ENCODE measurements at places on chromosomes 4 and X.

DNA sequence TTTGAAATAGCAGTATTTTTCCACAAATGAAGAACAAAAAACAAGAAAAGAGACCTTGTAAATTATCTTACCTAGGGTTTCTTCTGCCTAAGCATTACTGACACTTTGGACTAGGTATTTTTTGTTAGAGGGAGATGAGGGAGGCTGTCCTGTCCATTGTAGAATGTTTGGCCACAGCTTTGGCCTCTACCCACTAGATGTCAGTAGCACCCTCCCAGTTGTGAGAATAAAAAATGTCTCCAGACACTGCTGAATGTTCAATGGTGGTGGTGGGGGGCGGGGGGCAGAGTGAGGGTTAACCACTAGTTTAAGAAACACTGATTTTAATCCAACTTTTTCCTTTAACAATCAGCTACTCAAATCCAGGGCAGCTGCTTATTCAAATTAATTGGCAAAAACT is 25.8 kb downstream of the OTUD4 start:
- DNase-seq = no peak

GRCh38 chr4:74109870-74110605 is 11.0 kb upstream of the CXCL2 start:
- no peak for DNase-seq

DNA sequence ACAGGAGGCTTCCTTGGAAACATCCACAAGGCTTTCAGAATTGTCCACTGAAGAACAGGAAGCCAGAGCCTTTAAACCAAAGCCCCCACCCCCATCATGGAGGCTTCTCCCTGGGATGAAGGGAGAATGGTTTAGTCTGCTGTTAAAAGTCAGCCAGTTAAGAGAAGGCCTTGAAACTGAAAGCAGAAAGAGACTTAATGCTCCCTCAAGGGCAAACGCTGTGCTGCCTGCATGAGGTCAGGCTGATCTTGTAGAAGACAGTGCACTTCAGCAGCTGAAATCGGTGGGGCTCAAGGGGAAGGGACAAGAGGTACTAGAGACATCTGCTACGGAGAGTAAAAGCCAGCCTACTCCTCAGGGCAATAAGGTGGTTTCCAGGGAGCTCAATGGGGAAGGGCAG is 69.0 kb downstream of the HPRT1 start:
- no peak for DNase-seq

DNA sequence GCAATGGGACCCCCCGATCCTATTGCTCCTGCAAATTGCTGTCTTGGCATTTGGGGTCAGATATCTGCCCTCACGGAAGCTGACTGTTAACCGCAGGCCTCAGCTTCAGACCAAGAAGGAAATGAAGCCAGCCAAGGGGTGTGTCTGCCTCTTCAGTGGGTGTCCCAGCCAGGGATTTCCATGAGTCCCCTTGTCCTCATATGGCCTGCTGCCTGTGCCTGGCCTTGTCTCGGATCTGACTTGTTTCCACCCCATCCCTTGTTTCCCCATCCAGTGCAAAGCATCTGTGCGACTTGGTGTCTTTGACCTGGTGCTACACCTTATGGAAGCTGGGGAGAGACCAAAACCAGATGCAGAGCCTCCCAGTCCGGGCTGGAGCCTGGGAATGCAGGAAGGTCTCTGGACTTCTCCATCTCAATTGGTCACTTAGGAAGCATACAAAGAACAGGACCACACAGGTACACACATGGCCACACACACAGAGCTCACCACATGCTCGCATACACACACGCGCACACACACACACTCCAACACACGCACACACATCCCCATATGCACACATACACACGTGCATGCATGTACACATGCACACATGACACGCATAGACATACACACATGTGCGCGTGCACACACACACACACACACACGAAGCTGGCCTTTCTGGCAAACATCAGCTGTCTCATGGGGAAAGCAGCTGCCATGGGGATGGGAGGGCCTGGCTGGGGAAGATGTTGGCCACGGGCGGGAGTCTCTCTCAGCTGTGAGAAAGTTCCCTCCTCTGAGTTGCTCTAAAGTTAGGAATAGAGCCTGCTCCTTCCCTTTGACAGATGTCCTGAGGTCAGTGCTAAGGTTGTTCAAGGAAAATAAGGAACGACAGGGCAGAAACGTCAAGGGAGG is 65.5 kb downstream of the CRMP1 start:
- no peak for DNase-seq

GRCh38 chrX:100747703-100748102 is 15.8 kb upstream of the SYTL4 start:
- DNase-seq = no peak

DNA sequence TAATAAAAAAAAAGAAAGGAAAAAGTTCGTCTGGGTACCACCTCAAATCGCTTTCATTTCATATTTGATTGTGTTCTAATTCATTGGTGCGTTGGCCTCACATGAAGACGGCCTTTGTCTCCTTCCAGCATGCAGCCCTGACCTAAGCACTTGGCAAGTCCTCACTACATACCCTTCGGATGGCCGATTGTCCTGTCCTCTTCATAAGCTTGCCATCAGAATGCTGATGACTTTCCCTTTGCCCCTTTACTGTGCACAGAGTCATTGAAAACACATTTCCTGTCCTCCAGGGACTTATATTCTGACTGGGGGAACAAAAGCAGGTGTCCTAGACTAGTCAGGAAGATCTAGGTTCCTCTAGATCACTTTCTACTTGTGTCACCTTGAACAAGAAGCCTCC is 43.0 kb downstream of the RTL5 start:
- no peak for DNase-seq

DNA sequence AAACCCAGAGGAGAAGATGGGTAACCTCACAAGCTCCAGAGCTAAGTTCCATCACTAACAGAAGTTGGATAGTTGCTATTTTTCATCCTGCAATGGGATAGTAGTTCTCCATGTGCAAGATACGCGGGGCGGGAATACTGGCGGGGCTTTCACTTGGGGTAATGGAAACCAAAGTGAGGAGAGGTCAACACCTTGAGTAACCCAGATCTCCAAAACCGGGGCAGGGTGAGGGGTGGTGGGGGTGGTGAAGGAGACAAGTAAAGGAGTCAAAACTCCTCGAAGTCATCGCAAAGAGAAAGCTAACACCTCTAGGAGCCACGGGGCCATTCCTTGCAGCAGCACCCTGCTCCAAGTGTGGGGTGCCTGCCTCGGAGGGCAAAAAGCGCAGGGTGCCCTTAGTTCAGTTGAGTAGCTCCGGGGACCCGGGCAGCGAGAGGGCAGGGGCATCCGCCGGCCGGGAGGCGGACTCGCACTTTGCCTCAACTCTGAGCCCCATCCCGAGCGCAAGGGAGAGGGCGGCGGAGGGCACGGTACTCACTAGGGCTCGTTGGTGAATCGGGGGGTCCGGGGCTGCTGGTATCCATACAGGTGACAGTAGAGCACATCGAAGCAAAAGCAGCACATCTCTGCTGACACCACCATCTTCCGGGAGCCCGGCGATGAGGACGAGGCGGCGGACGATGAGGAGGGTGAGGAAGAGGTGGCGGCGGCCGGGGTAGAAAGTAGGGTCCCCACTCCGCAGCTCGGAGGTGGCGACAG is 645 bp downstream of the AMMECR1 start:
- no peak for DNase-seq

GRCh38 chr4:122548452-122548851 is 72.4 kb downstream of the IL21 start:
- no peak for DNase-seq

GRCh38 chrX:143634309-143634662 is 1.6 kb downstream of the SLITRK4 start:
- no peak for DNase-seq

DNA sequence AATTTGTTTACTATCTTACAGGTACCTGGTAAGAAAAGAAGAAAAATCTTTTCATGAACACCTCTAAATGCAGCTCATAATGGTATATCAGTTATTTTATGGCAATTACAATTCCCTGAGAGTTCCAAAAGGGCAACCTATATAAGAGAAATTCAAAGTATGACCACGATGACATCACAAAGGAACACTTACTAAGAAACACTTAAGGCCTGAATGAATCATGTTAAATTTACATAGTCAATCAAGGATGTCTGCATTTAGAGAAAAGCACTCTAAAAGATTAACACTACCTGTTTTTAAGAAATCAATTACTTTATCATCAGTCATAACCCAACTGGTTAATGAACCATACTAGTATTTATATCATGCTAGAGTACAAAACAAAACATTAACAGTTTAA is 63.9 kb downstream of the LCORL start:
- no peak for DNase-seq

DNA sequence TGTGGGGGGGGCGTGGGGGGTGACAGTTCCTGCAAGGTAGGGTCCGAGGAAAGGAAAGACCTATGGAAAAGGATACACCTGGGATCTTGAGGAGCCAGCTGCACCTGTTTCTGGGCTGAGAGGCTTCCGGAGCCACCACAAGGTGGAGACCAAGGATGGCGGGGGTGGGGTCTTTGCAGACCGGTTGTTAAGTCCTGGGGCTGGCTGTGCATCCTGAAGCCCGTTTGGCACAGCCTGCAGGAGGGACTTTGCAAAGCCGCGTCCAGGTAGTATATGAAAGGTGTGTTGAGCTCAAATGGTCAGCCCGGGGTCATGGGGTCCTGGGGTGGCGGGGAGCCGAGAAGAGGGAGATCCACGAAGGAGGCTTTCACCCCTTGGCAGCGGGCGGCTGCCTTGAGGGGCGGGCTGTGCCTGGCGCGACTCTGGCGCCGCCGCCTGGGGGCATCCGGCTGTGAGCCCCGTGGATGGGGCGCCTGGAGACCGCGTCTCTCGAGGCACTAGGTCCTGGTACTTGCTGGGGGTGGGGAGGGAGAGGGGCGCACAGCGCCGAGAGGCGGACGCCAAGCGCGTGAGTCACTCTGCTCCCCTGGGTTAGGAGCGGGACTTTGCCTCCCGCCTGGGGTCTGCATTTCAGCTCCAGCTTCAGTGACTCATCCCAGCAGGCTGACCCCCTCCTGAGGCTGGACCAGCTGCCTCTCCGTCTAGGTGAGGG is 58.2 kb upstream of the DYNLT3 start:
- DNase-seq = no peak

- DNase-seq = peak; percentile 9
Measured at GRCh38 chr4:152079543-152080293, 318.9 kb upstream of the GATB start.

GRCh38 chr4:144788469-144788868 is 142.5 kb downstream of the HHIP start:
- DNase-seq = no peak

Measured in stimulated activated CD8-positive, alpha-beta memory T cell treated with anti-CD3 and anti-CD28 coated beads, Interleukin-4, amount 100 ng/mL, for 4 hours (primary cell).